ENCODE measurements at places on chromosomes 5 and 9. TPM values are rescaled to one million over a fixed set of nuclear protein-coding genes. Genes with fewer than 3 reads are reported as not detected.
A peak's percentile ranks its signal among the peaks of the same experiment; 100 is the strongest.

DNA sequence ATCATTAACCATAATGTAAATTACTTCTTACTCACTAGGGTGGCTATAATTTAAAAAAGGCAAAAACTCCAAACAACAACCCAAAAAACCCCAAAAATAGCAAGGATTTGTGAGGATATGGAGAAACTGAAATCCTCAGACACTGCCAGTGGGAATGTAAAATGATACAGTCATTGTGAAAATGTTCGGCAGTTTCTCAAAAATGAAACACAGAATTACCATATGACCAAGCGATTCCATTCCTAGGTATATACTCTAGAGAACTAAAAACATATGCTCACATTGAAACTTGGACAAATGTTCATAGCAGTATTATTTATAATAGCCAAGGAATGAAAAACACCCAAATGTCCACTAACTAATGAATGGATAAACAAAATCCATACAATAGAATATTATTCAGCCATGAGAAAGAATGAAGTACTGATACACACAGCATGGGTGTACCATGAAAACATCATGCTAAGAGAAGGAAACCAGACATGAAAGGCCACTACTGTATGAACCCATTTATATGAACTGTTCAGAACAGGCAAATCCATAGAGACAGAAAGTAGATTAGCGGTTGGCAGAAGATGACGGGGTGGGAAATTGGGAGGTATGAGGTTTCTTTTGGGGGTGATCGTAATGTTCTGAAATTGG lies 119.1 kb downstream of the MAPKAP1 start:
- no peak for DNase-seq

DNA sequence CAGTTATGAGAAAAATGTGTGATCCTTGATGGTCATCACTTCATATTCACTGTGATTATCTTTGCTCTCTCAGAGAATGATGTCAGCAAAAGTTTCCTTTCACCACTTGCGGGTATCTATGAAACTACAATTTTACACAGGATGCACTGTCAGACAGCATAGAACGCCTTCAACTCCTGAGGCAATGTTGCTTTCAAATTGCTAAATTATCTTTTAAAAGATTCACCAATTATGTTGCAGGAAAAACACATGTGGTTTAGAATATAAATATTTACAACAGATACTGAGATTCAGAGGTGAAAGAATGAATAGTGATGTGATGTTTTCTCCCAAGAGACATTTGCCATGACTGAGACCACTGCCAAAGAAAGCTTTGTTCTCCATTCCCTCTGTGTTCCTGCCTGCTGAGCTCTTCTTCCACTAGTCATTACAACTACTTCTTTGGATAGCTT lies 879.8 kb upstream of the DMAC1 start:
- DNase-seq: no peak

GRCh38 chr9:108813951-108814601 lies 41.7 kb downstream of the ACTL7B start:
- DNase-seq: no peak

- no peak for DNase-seq
Measured at GRCh38 chr5:157540707-157541446, 34.7 kb downstream of the ADAM19 start.

- no peak for DNase-seq
Measured at GRCh38 chr9:16207161-16207560, 654.3 kb downstream of the CCDC171 start.

DNA sequence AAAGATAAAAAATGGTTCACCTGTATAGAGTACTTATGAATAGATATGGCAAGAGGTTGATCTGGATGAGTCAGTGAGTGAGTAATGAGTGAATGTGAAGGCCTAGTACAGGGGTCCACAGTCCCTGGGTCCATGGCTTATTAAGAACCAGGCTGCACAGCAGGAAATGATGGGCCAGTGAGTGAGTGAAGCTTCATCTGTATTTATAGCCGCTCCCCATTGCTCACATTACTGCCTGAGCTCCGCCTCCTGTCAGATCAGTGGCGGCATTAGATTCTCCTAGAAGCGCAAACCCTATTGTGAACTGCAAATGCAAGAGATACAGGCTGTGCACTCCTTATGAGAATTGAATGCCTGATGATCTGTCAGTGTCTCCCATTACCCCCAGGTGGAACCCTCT lies 307.7 kb upstream of the ZNF608 start:
- DNase-seq: no peak

DNA sequence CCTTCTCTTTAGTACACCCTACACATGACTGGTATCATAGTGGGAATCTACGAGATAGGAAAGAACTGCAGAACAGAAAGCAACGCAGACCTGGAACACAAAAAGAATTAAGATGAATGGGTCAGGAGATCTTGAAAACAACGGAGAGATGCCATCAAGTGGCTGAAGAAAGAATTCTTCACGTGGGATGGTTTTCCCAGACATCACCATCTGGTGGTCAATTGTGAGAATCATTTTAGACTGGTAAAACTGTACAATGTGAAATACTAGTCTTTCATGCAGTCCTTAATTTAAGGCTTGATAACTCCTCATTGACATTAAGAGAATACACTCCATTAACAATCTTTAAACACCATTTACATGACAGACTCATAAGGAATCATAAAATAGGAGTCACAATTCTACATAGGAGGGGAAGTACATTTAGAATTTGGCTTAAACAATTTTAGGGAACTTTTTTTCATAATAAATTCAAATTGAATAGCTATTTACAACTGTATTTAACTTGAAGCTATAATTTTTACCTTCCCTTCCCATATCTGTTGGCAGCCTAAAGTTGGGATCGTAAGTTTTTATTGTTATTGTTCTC lies 128.4 kb upstream of the TRPM3 start:
- DNase-seq: peak; percentile 83

GRCh38 chr9:128383007-128383753 lies 12.0 kb downstream of the URM1 start:
- DNase-seq: no peak

GRCh38 chr9:122131401-122132001 lies 28.1 kb downstream of the NDUFA8 start:
- no peak for DNase-seq

DNA sequence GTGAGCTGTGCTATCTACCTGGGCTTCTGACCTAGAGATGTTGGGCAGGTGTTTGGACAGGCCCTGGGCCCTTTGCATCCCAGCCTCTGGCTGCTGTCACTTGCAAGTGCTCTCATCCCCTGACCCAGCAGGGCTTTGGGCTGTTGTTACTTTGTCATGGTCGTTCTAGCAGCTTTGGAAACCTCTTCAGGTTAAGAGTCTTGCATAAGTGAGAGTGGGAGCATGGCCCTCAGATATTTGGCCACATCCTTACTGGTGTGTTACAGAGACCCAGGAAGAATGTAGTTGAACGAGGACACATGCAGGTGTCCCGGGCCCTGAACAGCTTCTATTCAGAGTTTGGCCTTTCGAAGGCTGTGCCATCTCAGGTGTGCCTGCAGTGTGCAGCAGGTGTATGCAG lies 4.5 kb downstream of the TENT4A start:
- no peak for DNase-seq

DNA sequence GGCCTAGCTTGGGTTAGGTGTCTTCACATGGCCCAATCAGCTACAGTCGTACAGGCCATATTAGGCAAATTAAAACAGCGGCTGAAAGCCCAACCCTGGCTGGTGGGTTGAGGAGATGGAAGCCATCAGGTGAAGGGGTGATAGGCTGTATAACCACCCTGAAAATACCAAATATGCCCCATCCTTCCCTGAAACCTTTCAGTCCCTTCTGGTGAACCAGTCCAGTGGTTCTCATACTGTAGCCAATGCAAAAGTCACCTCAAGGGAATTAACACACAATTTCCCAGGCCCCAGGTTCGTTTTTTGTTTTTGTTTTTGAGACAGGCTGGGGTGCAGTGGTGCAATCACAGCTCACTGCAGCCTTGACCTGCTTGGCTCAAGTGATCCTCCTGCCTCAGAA lies 19.8 kb upstream of the KCNV2 start:
- DNase-seq: no peak

- no peak for DNase-seq
Measured at GRCh38 chr9:100070104-100071041, 28.4 kb downstream of the ERP44 start.

DNA sequence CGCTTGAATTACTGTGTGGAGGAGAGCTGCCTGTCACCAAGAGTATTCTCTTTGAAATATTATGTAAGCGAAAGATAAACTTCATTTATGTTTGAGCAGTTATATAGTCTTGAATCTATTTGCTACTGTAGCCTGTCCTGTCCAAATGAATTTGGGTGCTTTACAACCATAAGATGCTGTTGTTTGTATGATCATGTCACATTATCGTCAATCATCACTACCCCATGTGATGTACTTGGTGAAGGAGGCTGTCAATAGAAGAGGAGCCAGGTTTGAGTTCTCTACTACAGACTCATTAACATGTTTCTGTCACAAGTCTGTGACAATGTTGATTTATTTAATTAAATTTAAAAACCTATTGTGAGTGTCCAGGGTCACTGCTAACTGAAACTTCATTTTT lies 403.3 kb upstream of the MEF2C start:
- no peak for DNase-seq

- DNase-seq: no peak
Measured at GRCh38 chr5:136432705-136433104, 67.4 kb upstream of the TRPC7 start.

- no peak for DNase-seq
Measured at GRCh38 chr9:113998114-113998513, 80.0 kb downstream of the AMBP start.

The KIAA0825 gene
- total RNA-seq: 2.2 TPM

The FOXD4 gene
- total RNA-seq: 0.27 TPM

The FEM1C gene
- total RNA-seq: 7.3 TPM

All from hematopoietic multipotent progenitor cell (in vitro differentiated cells).